ENCODE measurements at places on chromosomes 7 and 10. TPM values are rescaled to one million over a fixed set of nuclear protein-coding genes. Genes with fewer than 3 reads are reported as not detected.
A peak's percentile ranks its signal among the peaks of the same experiment; 100 is the strongest.

- no peaks in the 10 kb centered on the region for H3K27me3 ChIP-seq
- H3K36me3 ChIP-seq = no peaks in the 10 kb centered on the region
- peaks cover 35% of the 10 kb centered on the region for H3K4me1 ChIP-seq
- H3K27ac ChIP-seq = no peak overlapping the region
- DNase-seq = no peak
Measured at GRCh38 chr10:96269438-96270300, 1.7 kb downstream of the BLNK start.

GRCh38 chr10:7484456-7485243 lies 73.8 kb upstream of the SFMBT2 start:
- no peak overlapping the region for H3K27ac ChIP-seq
- DNase-seq = no peak
- H3K36me3 ChIP-seq = no peaks in the 10 kb centered on the region
- no peak overlapping the region for H3K4me3 ChIP-seq

GRCh38 chr10:132562916-132563456 lies 25.4 kb downstream of the INPP5A start:
- no peaks in the 10 kb centered on the region for H3K4me1 ChIP-seq
- H3K27ac ChIP-seq = no peak overlapping the region
- no peak for DNase-seq
- no peaks in the 10 kb centered on the region for H3K36me3 ChIP-seq

- no peaks in the 10 kb centered on the region for H3K4me1 ChIP-seq
- H3K4me3 ChIP-seq = no peak overlapping the region
- H3K27me3 ChIP-seq = no peaks in the 10 kb centered on the region
- no peak overlapping the region for H3K27ac ChIP-seq
Measured at GRCh38 chr10:131165092-131165491, 146.4 kb downstream of the TCERG1L start.

- no peak overlapping the region for H3K27ac ChIP-seq
- no peak overlapping the region for H3K4me3 ChIP-seq
- H3K4me1 ChIP-seq = peaks cover 3% of the 10 kb centered on the region
- no peaks in the 10 kb centered on the region for H3K27me3 ChIP-seq
Measured at GRCh38 chr10:119333146-119333792, 125.9 kb downstream of the GRK5 start.

GRCh38 chr7:31340603-31341002 lies at the start of gene NEUROD6:
TSS of gene NEUROD6 (minus strand) at chr7:31340726. CDS start at chr7:31339268, 1,458 bp downstream.
- no peaks in the 10 kb centered on the region for H3K4me1 ChIP-seq
- H3K4me3 ChIP-seq = no peak within 1 kb of the TSS
- H3K27me3 ChIP-seq = peaks cover 44% of the 10 kb centered on the region

DNA sequence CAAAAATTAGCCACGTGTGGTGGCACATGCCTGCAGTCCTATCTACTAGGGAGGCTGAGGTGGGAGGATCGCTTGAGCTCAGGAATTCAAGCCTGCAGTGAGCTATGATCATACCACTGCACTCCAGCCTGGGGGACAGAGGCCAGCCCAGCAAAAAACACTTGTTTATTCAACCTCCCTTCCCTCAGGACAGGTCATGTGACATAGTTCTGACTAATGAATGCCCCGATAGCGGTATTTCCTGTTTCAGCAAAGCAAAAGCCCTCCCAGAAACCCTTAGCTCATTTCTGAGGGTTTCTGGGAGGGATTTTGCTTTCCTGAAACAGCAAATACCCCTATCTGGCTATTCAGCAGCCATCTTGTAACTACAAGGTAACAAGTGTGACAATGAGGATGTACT lies 157.1 kb downstream of the GATA3 start:
- DNase-seq = no peak
- no peaks in the 10 kb centered on the region for H3K27me3 ChIP-seq
- no peaks in the 10 kb centered on the region for H3K36me3 ChIP-seq
- no peak overlapping the region for H3K27ac ChIP-seq
- no peaks in the 10 kb centered on the region for H3K4me1 ChIP-seq
- H3K4me3 ChIP-seq = no peak overlapping the region

DNA sequence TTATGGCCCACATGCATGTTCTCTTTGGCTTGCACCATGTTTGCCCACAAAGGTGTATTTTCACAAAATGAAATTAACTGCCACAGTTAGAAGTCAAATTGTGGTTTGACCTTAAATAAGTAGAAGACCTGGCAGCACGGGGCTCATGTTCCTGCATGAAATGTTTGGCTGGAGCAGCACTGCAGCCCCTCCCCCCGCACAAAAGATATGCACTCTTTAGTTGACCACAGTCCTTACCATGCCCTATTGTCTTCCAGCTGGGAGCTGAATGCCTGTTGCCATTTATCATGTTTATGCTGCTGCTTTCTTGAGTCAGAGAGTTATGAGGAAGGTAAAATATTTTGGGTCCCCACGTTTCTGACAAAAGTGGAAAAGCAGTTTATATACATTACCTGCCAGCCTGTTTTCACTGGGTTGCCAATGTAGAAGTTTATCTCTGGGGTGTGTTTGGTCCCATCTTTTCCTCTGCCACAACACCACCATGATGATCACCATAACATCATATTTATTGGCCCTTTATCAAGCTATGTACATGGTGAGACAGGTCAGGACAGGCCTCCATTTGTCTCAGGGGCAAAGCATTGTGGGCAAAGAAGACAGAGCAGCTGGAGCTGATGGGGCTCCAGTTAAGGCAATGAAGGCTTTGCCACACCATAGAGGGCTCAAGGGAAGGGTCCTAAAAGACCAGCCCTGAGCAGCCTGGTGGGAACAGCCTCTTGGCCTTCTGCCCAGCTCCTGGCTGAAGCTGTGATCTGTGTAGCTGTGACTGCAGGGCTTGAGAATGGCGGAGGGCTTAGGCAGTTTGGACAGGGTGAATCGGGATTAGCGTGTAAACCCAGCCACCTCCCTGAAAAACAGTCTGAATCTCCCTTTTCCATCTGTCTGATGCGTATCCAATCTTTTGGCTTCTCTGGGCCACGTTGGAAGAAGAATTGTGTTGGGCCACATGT lies 5.4 kb downstream of the PRF1 start:
- peaks cover 14% of the 10 kb centered on the region for H3K27me3 ChIP-seq
- H3K4me3 ChIP-seq = no peak overlapping the region
- DNase-seq = no peak
- H3K4me1 ChIP-seq = peaks cover 10% of the 10 kb centered on the region

DNA sequence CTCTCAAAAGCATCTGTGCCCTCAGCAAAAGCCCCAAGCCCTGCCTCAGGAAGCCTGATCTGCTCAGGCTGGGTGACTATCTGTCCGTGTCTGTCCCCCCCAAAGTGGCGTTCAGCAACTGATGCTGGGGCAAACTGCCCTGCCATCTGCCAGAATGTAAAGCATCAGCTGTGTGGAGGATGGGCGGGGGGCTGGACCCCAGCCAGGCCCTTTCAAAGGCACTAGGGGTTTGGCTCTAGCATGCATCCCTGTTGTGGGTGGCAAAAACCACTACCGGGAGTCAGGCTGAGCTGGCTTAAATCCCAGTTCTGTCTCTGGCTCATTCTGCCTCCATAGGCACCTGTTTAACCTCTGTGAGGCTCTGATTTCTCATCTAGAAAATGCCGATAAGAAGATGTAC lies 35.5 kb downstream of the GPRIN2 start:
- peaks cover 48% of the 10 kb centered on the region for H3K4me1 ChIP-seq
- no peaks in the 10 kb centered on the region for H3K36me3 ChIP-seq
- peaks cover under 1% of the 10 kb centered on the region for H3K27me3 ChIP-seq
- H3K27ac ChIP-seq = no peak overlapping the region
- no peak overlapping the region for H3K4me3 ChIP-seq
- peak; percentile 5 for DNase-seq

DNA sequence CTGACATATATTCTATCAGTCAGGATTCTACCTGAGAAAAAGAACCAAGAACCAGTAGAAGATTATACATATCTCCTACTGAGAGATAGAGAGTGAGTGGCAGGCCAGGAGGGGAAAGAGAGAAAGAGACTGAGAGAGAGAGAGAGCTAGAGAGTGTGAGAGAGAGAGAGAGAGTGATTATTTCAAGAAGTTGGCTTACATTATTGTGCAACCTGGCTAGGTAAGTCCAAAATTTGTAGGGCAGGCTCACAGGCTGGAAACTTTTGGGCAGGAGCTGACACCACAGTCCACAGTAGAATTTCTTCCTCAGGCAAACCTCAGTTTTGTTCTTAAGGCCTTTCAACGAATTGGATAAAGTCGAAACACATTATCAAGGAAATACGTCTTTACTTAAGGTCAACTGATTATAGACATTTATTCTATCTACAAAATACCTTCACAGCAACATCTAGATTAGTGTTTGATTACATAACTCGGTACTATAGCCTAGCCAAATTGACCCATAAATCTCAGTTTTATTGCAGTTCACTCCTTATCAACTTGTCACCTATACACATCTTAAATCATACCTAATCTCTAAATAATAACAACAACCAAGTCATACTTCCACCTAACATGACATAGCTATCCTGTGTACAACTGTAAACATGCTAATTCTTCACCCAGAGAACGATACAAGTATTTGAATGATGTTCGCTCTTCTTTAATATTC lies 17.0 kb upstream of the CYP2C18 start:
- no peaks in the 10 kb centered on the region for H3K4me1 ChIP-seq
- no peaks in the 10 kb centered on the region for H3K36me3 ChIP-seq
- no peaks in the 10 kb centered on the region for H3K27me3 ChIP-seq
- no peak overlapping the region for H3K4me3 ChIP-seq
- DNase-seq = no peak
- no peak overlapping the region for H3K27ac ChIP-seq

DNA sequence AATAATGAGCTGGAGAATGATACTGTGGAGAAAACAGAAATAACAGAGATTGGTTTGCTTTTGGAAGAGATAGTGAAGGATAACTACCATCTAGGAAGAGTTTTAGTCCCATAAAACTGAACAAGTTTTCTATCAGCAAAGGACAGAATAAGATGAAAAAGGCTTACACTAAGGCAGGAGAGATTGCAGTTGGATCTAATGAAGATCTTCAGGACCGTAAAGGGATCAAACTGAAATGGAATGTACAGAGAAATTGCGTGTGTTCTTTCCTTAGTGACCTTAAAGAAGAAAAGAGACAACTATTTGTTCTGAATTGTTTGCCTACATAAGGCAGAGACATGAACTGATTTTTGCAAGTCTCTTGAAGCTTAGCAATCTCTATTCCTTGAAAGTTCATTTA lies 191.7 kb upstream of the MTPN start:
- no peaks in the 10 kb centered on the region for H3K27me3 ChIP-seq
- H3K36me3 ChIP-seq = no peaks in the 10 kb centered on the region
- no peak for DNase-seq
- H3K27ac ChIP-seq = no peak overlapping the region

DNA sequence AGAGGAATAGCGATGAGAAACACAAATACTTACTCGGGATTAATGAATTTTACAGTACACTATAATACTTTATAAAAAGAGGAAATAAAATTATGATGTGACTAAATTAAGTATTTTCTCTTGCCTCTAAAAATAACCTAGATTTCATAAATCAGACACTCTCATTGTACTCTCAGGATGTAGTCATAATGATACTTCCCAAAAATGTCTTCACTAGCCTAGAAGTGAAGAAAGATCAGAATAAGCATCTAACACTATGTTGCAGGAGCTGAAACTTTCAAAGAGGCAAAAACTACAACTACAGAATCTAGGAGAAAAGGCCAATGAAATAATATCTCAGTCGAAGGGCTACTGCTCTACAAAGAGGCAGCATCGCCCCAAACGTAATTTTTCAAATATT lies 49.4 kb downstream of the DNAJC1 start:
- no peak overlapping the region for H3K4me3 ChIP-seq
- no peak for DNase-seq
- H3K36me3 ChIP-seq = no peaks in the 10 kb centered on the region
- H3K27me3 ChIP-seq = no peaks in the 10 kb centered on the region

DNA sequence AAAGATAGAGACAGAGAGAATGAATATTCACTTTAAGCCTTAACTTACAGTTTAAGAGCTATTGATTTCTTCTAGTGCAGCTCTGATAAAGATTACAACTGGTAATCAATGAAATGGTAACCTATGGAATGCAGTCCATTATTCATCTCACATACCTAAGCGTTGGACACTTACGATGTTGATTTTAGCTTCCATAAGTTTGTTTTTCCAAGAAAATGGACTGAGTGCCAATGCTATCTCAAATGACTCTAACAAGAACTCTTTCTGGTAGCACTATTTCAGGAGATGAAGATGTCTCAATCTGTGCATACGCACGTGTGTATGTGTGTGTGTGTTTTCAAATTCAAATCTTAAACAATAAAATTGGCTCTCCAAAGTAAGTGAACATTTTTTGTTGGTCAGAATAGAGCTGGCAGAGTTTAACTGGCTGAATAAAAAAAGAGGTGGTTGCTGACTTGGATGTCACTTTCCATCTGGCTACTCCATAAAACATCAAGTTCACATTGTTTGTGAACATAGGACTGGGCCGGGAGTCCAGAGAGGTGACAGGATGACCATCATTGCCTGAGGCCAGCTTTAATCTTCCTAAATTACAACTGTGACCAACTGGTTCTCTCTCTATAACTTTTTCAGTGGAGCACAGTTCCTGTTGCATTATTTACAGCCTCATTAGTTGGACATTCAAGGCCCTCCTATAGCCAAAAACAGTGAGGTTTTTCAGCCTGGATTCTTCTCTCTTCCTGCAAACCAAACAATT lies 106.9 kb upstream of the CSTF2T start:
- DNase-seq = no peak
- no peaks in the 10 kb centered on the region for H3K4me1 ChIP-seq
- no peaks in the 10 kb centered on the region for H3K27me3 ChIP-seq

- H3K27me3 ChIP-seq = no peaks in the 10 kb centered on the region
- no peaks in the 10 kb centered on the region for H3K4me1 ChIP-seq
- no peaks in the 10 kb centered on the region for H3K36me3 ChIP-seq
- H3K27ac ChIP-seq = no peak overlapping the region
Measured at GRCh38 chr7:127119517-127119916, 133.2 kb downstream of the GRM8 start.

Gene HKDC1
- 0.33 TPM for polyA plus RNA-seq

Gene ANXA8
- 820 TPM for polyA plus RNA-seq

Gene FAM131B
- 0.12 TPM for polyA plus RNA-seq

Gene PCLO
- polyA plus RNA-seq = 2.1 TPM

Gene AKAP9
- polyA plus RNA-seq = 15.2 TPM

Gene SP4
- polyA plus RNA-seq = 1.3 TPM

Gene PILRA
- 0.59 TPM for polyA plus RNA-seq

Gene ASZ1
- polyA plus RNA-seq = not detected

Gene LRRD1
- polyA plus RNA-seq = 0.04 TPM

Data from keratinocyte (primary cell).